NCI-H1694 (cell line): ENCODE measurements at places on chromosomes 3 and 15.

DNA sequence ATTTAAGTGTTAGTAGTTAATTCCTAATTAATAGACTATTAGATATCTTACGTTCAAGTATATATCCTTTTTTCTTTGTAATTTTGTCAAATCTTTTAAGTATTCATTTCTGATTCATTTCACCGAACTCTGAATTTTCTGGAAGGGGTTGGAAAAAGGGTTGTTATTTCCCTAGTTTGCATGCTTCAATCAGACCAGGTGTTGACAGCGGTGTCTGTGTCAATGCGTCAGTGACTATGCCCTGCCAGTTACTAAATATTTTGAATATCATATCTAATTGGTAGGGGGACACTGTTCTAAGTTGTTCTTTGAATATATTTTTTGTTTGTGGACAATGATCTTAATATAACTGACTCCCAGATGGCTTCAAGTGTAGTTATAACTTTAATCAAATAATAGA lies 62.7 kb upstream of the TNFSF10 start:
- DNase-seq = no peak

- DNase-seq = no peak
Measured at GRCh38 chr3:96027718-96028117, 786.7 kb upstream of the EPHA6 start.

- peak; percentile 59 for DNase-seq
Measured at GRCh38 chr3:134406331-134407238, 32.3 kb upstream of the AMOTL2 start.

GRCh38 chr3:117880638-117881037 lies 1154.0 kb downstream of the IGSF11 start:
- no peak for DNase-seq

- no peak for DNase-seq
Measured at GRCh38 chr3:49619649-49620048, 54.5 kb upstream of the APEH start.
